ENCODE measurements at places on chromosomes 6 and 20.

GRCh38 chr20:10565191-10565921, 108.4 kb downstream of the JAG1 start:
- DNase-seq, result no peak

- no peak for DNase-seq
Observed at GRCh38 chr20:48697845-48698491, 129.8 kb downstream of the PREX1 start.

GRCh38 chr20:41355192-41355591, 11.4 kb downstream of the EMILIN3 start:
- no peak for DNase-seq

DNA sequence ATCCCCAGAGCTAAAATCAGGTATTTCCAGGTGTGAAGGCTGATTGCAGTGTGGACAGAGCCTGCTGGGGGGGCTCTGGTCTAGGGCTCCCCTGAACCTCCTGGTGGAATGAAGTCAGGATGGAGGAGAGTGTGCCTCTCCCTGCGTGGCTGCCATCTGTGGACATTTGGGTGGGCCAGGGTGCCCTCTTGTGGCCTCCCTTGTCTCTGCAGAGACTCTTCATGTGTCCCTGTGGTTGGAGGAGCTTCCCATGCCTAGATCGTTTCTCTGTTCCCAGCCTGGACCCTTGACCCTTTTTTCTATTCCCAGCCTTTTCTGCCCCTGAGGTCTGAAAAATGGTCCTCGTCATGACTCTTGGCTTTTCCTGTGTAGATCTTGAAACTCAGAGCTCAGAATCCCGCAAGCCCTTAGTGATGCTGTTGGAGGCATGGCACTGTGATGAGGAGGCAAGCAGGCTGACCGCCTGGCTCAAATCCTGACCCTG, 9.9 kb upstream of the PSMF1 start:
- DNase-seq, result peak; percentile 64

DNA sequence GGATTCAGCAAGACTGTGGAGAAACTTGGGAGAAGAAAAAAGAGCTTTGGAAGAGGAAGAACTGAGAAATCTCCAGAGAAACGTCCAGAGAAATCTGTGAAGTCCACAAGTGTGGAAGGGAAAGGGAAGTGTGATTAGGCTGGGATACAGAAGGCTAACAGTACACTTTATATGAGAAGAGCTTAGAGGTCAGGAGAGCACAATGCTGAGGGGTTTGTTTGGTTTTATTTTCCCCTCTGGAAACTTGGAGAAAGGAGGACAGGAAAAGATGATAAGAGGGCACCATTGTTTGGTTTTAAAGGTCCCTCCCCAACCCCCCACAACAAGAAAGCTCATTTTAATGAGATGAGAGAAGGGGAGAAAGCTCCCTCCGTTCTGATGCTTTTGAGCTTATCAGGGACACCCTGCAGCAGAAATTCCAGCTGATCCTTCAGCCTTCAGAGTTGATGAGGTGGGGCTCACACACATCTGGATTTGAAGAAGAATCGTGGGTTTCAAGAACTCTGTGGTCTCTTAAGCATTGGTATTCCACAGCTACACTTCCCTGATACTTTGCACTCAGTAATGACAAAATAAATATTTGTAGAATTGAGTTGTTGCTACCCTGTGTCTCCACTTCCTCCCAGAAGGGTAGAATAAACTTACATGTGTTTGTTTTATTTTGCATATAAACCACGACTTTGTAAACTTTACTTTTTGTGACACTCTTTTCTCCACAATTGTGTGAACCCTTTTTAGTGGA, 1.9 kb downstream of the NT5E start:
- no peak for DNase-seq

- no peak for DNase-seq
Observed at GRCh38 chr6:32635526-32636123, 1.6 kb upstream of the HLA-DQA1 start.

GRCh38 chr6:66986940-66987339, 1279.9 kb upstream of the EYS start:
- DNase-seq, result no peak

- DNase-seq, result no peak
Observed at GRCh38 chr20:23061734-23062561, 12.5 kb upstream of the THBD start.

DNA sequence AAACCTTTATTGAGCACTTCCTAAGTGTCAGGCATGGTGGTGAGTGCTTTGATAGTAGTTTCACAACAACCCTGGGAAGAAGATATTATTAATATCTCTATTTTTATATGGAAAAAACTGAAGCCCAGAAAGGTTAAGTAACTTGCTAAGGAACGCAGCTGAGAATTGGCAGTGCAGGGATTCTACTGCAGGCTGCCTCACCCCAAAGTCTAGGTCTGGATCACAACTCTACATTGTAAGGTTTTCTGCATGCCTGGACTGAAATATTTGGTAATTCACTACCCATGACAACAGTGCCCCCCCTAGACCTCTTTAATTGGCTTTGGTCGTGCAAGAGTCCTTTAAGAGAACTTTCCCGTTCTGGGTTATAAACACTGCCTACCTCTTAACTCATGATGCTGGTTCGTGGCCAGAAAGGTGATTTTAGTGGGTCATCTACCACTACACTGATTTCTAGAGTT, 67.1 kb upstream of the KCNQ5 start:
- DNase-seq, result no peak

DNA sequence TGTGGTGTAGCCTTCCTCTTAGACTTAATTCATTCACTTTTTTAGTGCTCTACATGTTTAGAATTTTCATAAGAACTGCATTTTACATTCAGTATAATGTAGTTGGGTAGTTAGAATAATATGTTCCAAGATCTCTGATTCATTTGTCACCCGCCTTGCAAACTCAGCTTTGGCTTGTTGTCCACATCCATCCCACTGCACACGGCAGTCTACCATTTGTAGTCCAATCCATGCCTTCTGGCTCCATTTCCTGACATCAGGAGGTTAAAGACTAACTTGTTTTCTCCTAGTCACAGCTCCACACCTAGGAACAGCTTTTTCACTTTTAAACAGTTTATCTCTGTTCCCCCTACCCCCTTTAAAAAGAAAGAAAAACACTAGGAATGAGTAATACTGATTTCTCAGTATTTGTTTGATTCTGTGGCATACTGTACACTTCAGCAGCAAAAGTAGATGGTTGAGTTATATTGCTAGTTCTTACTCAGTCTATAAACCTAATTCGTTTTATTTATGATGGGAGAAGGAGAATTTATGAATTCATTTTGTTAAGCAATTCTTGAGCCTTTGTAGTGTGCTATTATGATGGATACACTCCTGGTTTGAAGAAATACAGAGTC, 180.9 kb downstream of the ARID1B start:
- no peak for DNase-seq

DNA sequence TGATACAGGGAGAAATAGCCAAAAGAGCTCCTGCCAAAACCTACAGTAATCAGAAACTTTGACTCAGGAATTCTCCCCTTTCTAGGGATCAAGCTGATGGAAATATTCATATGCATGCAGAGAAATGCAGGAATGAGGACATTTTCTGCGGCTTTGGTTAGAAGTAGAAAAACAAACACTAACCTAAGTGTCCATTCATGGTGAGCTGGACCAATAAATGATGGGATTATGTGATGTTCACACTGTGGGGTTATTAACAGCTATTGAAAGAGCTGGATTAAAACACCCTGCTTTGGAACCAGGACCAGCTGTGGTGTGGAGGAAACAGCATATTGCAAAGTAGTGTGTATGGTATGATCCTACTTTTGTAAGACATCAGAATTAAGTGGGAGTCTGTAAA, 143.1 kb downstream of the SYCP2 start:
- DNase-seq, result no peak

DNA sequence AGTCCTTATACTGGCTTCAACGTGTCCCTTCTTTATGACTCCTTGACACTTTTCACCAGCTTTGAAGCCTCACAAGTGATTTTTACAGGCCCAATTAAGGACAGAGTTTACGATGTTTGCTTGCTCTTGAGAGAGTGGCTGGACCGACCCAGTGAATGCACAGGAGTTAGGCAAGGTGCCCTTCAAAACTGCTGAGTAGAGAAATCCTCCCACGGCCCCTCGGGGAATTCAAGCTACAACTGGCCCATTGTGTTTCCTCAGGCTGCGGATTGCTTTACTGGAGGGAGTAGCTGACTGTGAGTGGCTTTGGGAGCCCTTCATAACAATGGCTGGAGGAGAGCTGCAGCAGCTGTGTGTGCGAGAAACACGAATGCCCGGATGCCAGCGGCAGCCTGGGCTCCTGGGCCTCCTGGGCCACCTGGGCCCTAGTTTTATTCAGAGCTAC, 50.0 kb downstream of the SGK1 start:
- no peak for DNase-seq

GRCh38 chr20:47099825-47100441, 205.3 kb downstream of the EYA2 start:
- no peak for DNase-seq

DNA sequence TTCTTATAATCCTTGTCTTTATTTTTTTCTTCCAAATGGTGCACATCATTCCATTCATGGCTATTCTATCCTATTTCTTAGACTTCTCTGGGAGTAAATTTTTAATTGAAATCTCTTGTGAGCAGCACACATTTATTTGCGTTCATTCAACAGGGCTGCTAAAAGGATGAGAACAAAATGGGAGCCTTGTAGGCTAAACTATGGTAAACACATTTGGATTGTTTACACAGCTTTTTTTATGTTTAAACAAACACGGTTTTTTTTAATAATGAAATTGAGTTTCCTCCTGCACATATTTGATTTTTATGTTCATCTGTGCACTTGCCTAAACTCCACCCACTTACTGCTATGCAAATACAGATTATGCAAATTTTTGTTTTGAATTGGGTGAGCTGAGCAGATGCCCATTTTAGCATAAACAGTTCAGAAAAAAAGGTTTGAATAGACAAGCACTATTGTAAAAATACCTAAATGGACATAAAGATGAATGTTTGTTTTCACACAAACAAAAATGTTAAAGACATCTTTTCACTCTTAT, 92.0 kb downstream of the OLIG3 start:
- DNase-seq, result no peak

DNA sequence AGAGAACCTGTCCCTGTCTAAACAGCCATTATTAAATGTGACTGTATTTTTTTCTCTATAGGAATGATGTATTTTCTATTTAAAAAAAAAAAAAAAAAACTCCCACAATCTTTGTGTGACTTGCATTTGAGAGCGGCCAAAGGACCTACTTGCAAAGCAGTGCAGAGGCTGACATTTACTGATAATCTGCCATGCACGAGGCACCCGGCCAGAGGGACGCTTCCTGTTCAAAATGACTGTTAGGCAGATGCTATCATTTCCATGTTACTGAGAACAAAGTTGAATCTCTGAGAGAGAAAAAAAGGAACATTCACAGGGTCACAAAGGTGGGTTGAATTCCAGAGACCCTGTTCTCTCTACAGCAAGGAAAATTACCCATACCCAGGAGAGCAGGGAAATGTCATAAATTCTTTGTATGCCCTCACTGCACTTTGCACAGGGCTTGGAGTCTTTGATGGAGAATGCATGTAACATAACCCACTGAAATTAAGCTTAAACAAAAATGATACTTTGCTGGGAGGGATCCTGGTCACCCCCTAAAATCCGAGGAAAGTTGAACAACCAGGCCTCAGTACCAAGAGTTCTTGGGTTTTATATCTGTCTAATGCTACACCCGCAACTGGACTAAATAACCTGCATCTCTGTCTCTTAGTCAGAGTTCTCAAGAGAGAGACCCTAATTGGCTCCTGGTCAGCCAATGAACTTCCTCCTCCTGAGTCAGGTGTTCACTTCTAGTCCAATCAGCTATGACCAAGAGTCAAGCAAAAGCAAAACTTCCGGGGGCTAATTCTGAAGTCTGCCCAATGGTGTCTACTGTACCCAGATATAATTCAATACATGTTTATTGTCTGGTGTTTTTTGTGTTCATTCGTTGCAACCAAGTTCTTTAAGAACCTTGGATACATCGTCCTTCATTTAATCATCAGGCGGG, 61.2 kb downstream of the GCLC start:
- no peak for DNase-seq

- DNase-seq, result no peak
Observed at GRCh38 chr6:15952231-15953151, 176.4 kb upstream of the MYLIP start.

DNA sequence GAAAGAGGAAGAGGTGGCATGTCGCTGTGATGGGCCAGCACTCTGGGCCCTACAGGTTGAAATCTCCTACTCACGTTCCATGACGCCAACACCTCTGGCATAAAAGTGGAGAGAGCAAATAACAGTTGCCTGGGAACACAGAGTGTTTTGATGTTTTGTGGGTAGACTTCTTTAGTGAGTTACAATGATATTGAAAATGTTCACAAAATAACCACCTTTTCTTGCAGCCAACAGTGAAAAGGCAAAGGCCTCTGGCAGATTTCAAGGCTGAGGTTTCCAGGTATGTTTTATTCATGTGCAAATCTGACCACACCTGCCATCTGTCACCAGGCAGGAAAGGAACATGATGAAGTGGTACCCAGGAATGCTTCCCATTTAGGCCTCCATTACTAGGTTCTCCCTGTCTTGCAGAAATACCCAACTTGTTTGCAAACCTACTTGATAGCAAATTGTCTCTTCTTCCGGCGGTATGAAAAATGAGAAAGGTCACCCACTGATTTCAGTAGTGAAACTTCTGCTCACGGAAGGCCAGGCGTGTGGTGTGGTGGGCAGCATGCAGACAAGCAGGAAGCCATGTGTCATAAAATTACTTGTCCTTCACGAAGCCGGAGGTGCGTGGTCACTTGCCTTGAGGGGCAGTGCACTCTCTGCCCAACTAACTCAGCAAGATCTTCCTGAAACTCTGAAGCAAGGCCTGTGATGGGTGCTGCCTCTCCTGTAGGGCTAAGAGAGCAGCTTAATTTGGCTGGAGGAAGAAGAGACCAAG, 299.1 kb upstream of the PRDM1 start:
- no peak for DNase-seq

DNA sequence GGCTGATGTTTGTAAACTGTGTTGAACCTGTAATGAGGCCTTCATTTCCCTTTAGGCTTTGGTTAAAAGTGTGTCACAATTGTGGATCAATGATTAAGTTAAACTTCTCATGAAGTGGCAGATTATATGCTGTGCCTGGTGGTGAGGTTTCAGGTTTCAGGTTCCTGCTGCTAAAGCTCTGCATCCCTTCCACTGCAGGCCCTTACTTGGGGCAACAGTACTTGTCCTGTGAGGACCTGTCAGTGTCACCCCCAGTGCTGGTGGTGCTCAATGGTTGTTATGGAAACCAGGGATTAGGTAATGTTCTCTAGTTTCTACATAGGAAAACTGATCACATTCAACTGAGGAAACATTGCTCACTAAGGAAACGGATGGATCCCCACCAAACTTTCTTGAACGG, 18.5 kb downstream of the RPP21 start:
- no peak for DNase-seq

DNA sequence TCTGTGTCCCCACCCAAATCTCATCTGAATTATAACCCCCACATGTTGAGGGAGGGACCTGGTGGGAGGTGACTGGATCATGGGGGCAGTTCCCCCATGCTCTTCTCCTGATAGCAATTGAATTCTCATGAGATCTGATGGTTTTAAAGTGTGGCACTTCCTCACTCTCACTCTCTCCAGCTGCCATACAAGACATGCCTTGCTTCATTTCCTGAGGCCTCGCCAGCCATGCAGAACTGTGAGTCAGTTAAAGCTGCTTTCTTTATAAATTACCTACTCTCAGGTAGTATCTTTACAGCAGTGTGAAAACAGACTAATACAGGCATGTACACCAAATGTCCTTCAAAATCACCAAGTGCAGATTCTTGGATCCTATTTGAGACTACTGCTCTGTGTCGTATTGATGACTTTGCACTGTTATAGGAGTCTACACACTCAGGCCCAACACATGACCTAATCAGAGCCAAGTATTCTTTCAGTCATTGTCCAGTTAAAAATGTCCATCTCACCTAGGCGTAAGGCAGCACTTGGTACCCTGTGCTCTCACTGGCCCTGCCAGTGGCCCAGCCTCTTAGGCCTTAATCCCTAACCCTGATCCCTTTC, 52.8 kb upstream of the UST start:
- no peak for DNase-seq

Measured in GM13976 (cell line).